Vagina (tissue), 2 donors: ENCODE measurements at places on chromosomes 13 and 19.
A peak's percentile ranks its signal among the peaks of the same experiment; 100 is the strongest.

DNA sequence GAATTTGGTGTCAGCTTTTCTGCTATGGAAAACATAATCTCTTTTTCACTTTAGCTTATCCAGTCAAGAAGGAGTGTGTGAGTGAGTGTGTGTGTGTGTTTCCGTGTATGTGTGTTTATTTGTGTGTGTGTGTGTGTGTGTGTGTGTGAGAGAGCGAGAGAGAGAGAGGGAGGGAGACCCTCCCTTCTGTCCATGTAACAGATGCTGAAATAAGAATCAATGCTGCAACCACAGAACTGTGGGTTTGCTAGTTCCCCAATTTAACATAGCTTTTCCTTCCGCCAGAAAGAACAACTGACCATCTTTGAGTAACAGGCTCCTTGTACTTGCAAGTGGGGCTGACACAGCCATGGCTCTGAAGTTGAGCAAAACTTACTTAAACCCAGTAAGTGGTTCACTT lies 5.2 kb downstream of the LCP1 start:
- no peaks in the 10 kb centered on the region for H3K36me3 ChIP-seq
- no peaks in the 10 kb centered on the region for H3K27me3 ChIP-seq
- no peak for DNase-seq
- no peak overlapping the region for H3K4me3 ChIP-seq
- no peaks in the 10 kb centered on the region for H3K4me1 ChIP-seq

GRCh38 chr13:20721454-20722357 lies 18.2 kb downstream of the IL17D start:
- no peak for DNase-seq
- no peak overlapping the region for H3K27ac ChIP-seq
- no peaks in the 10 kb centered on the region for H3K27me3 ChIP-seq
- H3K4me1 ChIP-seq, result peaks cover 13% of the 10 kb centered on the region
- peak overlapping the region; percentile 32 for H3K4me3 ChIP-seq

DNA sequence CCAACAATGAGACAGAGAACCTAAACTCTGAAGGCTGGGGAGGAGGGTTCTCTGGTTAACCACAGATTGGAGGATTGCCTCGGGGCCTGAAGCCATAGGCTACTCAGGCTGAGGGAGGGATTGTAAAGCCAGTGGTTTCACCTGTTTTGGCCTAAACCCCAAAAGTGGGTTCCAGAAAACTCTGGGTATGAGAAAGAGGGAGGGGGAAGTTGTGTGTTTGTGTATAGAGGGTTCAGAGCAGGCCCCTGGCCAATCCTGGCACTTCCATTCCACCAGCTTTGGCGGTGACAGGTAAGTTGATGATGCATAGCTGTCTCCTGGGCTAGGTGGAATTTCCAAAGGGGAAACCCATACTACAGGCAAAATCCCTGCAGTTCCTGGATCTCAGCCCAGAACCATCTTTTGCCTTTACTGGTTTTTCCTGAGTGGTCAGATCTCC lies 13.5 kb upstream of the CCDC97 start:
- DNase-seq, result no peak
- H3K4me3 ChIP-seq, result no peak overlapping the region
- H3K36me3 ChIP-seq, result peaks cover 9% of the 10 kb centered on the region
- peaks cover 49% of the 10 kb centered on the region for H3K4me1 ChIP-seq
- peak overlapping the region; percentile 69 for H3K27ac ChIP-seq

DNA sequence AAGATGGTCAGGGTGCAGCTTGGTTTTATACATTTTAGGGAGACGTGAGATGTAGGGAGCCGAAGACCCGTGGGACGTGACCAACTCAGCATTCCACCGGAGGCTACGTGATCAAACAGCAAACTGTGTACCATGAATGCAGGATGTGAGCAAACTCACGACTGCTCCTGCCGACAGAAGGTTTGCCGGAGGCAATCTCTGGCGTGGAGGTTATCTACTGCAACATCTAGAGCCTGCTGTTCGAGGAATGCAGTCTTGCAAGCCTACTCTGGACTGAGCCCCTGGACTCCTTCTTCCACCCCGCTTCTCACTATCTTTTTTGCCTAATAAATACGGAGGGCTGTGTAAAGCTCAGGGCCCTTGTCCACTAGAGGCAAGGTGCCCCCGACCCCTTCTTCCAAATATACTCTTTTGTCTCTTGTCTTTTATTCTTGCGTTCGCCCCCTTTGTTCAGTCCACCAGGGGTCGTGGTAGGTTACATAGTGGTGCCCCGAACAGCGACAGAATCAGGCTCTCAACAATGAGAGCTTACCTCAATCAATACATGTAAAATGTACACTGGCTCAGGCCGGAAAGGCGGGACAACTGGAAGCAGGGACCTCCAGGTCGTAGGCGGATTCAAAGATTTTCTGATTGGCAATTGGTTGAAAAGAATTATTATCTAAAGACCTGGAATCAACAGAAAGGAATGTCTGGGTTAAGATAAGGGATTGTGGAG lies 8.9 kb upstream of the OR1I1 start:
- DNase-seq, result no peak
- H3K4me1 ChIP-seq, result no peaks in the 10 kb centered on the region
- H3K27ac ChIP-seq, result no peak overlapping the region
- H3K27me3 ChIP-seq, result no peaks in the 10 kb centered on the region

- no peaks in the 10 kb centered on the region for H3K27me3 ChIP-seq
- peaks cover 16% of the 10 kb centered on the region for H3K4me1 ChIP-seq
- H3K4me3 ChIP-seq, result no peak overlapping the region
- H3K27ac ChIP-seq, result no peak overlapping the region
Measured at GRCh38 chr19:34503531-34504272, 22.1 kb downstream of the WTIP start.

- no peak for DNase-seq
- H3K4me3 ChIP-seq, result no peak overlapping the region
- H3K27me3 ChIP-seq, result no peaks in the 10 kb centered on the region
- H3K36me3 ChIP-seq, result no peaks in the 10 kb centered on the region
- H3K27ac ChIP-seq, result no peak overlapping the region
Measured at GRCh38 chr13:68745502-68745901, 1362.1 kb upstream of the ATXN8OS start.

DNA sequence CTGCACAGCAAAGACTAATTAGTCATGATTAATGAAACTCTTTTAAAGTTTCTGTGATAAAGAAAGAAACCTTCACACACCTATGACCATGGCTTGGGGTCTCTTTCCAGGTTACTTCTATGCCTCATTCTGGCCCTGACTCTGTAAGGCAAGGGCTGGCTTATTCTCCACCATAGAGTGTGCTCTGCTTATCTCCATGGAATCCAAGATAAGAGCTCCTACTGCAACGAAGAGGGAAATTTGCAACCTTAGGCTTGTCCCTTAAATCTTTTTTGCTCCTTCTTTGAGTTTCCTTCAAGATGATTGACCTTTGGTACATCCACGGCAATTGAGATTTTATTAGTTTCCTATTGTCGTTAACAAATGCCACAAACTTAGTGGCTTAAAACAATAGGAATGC lies 239.9 kb downstream of the SPRY2 start:
- no peak overlapping the region for H3K27ac ChIP-seq
- no peaks in the 10 kb centered on the region for H3K36me3 ChIP-seq
- no peaks in the 10 kb centered on the region for H3K4me1 ChIP-seq
- H3K27me3 ChIP-seq, result no peaks in the 10 kb centered on the region
- no peak for DNase-seq

- no peak overlapping the region for H3K27ac ChIP-seq
- no peaks in the 10 kb centered on the region for H3K36me3 ChIP-seq
- no peaks in the 10 kb centered on the region for H3K27me3 ChIP-seq
- DNase-seq, result no peak
- H3K4me3 ChIP-seq, result no peak overlapping the region
Measured at GRCh38 chr13:91660076-91660415, 261.6 kb downstream of the GPC5 start.

DNA sequence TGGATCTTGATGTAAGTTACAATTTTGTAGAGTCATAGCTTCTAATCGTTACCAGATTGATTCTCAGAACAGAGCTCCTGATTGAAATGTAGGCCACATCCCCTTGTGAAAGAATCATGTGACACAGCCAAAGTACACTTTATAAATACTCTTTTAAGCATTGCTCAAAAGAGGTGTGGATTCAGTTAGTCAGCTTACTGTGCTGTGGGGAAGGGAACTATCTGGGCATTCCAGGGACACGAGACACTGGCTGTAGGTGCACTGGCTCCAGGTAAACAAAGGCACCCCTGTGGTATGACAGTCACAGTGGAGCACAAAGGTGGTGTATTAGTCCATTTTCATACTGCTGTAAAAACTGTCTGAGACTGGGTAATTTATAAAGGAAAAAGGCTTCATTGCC lies 222.8 kb downstream of the LIG4 start:
- no peak for DNase-seq
- no peaks in the 10 kb centered on the region for H3K36me3 ChIP-seq
- H3K4me3 ChIP-seq, result no peak overlapping the region
- H3K27ac ChIP-seq, result no peak overlapping the region
- H3K27me3 ChIP-seq, result no peaks in the 10 kb centered on the region
- H3K4me1 ChIP-seq, result no peaks in the 10 kb centered on the region

DNA sequence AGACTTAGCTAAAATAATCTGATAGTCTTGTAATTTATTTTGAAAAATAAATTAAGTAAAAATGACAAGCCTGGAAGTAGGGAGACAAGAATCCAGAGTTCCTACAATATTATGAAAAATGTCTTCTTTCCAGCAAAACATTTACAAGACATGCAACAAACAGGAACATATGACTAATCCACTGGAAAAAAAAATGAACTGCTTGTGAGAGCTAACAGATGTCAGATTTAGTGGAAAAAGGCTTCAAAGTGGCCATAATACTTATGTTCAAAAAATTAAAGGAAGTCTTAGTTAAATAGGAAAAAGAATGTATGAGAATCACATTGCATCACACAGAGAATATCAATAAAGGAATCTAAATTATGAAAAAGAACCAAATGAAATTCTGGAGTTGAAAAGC lies 2082.0 kb upstream of the PCDH20 start:
- no peaks in the 10 kb centered on the region for H3K4me1 ChIP-seq
- H3K36me3 ChIP-seq, result no peaks in the 10 kb centered on the region
- no peak overlapping the region for H3K27ac ChIP-seq
- H3K4me3 ChIP-seq, result no peak overlapping the region

DNA sequence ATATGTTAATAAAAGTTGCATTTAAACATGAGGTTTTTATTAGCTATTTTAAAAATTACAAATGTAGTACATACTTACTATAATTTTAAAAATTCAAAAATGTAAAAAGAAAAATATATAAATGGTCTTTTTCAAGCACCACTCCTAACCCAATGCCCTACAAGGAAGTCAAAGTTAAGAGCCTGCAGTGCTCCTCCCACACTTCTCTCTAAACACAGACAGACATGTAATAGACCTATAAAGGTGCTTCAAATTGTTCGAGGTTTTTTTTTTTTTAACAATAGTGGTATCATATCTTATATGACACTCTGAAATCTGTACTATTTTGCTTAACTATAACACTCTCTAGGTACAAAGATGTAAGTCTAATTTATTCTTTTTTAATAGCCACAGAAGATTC lies 25.4 kb downstream of the VWA8 start:
- H3K27ac ChIP-seq, result no peak overlapping the region
- no peaks in the 10 kb centered on the region for H3K36me3 ChIP-seq
- no peaks in the 10 kb centered on the region for H3K27me3 ChIP-seq
- H3K4me1 ChIP-seq, result no peaks in the 10 kb centered on the region
- no peak overlapping the region for H3K4me3 ChIP-seq

DNA sequence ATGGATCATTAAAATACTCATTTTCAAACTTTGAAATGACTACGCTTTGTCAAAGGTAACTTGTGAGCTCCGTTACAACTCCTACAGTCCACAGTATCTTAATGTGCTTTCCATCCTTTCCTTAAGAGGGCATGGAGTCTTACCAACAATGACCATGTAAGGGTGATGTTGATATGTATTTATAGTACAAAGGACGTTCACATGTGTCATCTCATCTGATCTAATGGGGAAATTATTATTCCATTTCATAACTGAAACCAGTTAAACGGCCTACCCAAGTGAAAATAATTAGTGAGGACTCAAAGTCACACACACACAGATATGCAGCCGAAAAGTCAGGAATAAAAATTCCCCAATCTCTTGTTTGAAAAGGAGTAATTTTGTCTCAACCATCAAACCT lies 9.6 kb downstream of the USP12 start:
- no peaks in the 10 kb centered on the region for H3K36me3 ChIP-seq
- H3K27ac ChIP-seq, result no peak overlapping the region
- DNase-seq, result no peak
- H3K4me3 ChIP-seq, result no peak overlapping the region
- H3K4me1 ChIP-seq, result peaks cover 63% of the 10 kb centered on the region

- no peak for DNase-seq
- H3K27ac ChIP-seq, result no peak overlapping the region
- peaks cover 7% of the 10 kb centered on the region for H3K4me1 ChIP-seq
- no peaks in the 10 kb centered on the region for H3K36me3 ChIP-seq
- H3K4me3 ChIP-seq, result no peak overlapping the region
Measured at GRCh38 chr13:28237944-28238343, 99.6 kb downstream of the PAN3 start.
